ENCODE measurements at places on chromosomes 12 and 14.

- no peak for DNase-seq
Observed at GRCh38 chr14:58362798-58363412, 32.8 kb upstream of the TOMM20L start.

DNA sequence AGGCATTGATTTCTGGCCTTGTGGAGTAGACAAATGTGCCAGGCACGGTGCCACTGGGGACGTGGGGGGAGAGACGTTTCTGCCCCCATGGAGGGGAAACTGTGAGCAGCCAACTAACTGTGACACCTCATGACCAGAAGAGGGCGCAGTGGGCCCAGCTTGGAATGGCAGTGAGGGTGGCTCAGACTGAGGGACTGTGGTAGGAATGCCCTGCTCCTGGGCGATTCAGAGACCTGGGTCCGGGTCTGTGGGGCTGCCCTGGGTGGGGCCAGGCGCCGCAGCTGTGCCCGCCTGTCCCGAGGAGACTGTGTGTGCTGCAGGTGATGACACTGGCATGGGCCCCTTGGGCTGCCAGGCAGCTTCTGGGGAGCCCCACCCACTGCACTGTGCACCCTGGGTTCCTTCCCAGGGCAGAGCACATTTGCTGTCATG is 60.6 kb downstream of the SLC25A47 start:
- no peak for DNase-seq

DNA sequence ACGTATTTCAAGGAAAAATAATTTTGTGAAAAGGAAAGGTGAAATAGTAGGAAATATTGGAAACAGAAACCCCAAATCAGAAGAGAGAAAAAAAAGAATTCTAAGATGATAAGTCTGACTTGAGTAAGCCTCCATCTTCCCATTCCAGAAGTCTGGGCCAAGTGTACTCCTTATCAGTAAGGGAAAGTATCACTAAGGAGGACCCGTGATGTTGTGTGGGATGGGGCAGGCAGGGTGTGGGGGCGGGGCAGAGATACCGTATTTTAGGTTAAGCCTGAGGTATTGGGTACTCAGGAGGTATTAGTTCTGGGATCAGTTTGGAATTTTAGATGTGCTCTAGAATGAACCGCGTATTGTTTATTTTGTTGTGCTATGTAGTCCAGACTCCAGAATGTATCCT is 33.8 kb upstream of the PSMA6 start:
- DNase-seq, result no peak

- no peak for DNase-seq
Observed at GRCh38 chr12:51056242-51056641, 8.1 kb downstream of the LETMD1 start.

DNA sequence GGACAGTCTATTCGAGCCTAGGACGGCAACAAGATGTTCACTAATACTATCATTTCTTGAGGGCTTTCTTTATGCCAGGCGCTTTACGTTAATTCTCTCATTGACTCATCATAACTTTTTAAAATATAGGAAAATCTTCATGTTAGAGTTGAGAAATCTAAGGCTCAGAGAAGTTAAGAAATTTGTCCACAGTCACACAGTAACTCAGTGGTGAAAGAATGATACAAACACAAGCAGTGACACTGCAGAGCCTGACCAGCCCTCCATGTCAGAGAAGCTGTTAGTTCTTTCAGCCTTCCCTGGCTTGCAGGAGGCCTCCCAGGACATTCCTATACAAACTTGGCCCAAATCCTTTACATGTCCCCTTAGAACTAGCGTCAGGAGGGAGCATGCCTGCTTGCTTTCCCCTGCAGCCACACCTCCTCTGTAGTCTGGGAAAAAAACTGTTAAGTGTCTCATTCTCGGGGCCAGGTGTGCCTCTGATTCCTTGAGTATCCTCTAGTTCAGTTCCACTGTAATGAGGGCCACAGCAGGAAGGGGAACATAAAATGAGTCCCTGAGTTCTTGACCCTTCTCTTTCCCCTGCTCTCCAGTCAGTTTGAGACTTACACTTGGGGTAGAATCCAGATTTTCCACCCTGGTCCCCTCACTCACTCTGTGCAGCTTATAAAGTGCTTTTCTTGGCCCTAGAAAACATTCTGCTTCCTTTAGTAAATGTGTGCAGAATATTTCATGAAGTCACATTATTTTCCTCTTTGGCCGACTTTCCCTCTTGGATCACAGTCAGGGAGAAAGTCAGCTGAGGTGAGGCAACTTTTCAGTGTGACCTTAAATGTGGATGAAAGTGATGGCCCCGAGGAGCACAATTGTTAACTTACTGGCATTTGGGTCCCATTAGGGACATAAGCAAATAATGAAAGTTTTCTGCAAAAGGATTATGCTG is 152.2 kb upstream of the HIF1A start:
- DNase-seq, result no peak

- no peak for DNase-seq
Observed at GRCh38 chr14:40911141-40911540, 695.5 kb upstream of the LRFN5 start.

DNA sequence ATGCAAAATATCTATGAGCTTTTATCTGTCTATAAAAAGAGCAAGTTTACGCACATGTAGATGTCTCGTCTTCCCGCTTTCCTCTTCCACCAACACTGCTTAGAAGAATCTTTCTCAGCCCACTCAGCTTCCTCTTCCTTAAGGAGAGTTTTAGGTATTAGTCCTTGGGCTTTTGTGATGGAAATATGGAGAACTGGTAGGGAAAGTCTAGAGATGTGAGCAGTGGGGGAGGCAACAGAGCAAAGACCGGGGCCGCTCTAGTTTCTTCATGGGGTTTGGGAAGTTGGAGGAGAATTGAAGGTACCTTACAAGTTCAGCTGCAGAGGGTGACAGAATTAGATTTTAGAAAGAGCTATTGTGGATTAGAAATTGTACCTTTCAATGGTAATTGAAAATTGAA is 56.3 kb upstream of the CPNE8 start:
- DNase-seq, result no peak

DNA sequence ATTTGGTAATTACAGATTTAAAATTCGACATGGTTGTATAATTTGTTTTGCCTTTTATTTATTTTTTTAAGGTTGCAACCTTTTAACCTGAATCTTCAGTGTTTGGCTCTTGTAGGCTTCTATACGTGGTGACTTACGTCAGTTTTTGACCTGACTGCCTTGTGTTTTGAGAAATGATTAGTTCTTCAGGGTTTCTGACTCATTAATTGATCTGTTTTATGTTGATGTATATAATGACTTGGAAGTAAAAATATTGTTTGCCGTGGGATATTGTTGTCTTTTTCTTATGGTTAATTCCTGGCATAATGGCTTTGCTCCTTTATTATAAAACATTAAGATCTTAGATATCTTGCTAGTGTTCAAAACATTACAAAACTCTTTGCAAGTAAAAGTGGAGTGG is 2.5 kb downstream of the RASSF8 start:
- no peak for DNase-seq

- DNase-seq, result no peak
Observed at GRCh38 chr14:51525739-51526138, 126.0 kb upstream of the FRMD6 start.

DNA sequence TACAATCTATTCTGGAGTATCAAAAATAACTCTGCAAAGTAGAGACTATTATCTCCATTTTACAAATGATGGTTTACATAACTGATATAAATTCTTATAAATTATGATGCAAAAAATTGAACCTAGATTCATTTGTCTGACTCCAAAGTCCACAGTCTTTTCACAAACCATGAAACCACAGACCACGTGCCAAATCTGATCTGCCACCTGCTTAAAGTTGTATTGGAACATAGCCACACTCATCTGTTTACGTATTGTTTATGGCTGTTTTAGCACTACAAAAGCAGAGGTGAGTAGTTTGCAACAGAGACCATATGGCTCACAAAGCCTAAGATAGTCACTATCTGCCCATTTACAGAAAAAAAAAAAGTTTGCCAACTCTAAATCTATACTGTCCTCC is 105.3 kb downstream of the KCNH5 start:
- no peak for DNase-seq

DNA sequence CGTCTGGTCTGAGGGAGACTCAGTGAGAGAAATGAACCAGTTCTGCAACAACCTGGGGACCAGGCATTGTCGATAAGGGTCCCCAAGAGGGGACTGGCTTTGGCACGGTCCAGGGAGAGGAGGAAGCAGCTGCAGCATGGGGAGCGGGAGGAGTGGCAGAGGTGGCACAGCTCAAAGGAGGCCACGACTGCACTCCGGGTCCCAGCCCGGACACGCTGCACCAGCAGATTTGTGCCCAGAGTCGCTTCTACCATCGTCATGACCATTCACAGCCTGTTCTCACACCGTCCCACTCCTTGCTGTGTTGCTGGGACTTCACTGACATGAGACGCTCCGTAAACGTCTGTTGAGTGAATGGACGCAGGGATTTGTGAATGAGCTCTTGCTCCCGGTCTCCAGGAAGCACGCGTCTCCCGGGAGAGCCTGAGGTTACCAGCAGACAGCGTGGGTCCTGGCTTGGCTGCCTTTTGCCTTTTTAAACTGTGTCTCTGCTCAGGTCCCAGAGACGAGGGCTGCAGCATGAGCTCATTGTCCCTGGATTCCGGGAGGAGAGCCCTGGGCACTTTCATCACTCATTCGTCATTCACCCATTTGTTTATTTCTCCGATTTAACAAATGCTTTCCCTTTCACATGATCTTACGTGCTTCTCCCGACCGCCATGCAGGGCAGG is 137.0 kb downstream of the PIWIL1 start:
- DNase-seq, result no peak

DNA sequence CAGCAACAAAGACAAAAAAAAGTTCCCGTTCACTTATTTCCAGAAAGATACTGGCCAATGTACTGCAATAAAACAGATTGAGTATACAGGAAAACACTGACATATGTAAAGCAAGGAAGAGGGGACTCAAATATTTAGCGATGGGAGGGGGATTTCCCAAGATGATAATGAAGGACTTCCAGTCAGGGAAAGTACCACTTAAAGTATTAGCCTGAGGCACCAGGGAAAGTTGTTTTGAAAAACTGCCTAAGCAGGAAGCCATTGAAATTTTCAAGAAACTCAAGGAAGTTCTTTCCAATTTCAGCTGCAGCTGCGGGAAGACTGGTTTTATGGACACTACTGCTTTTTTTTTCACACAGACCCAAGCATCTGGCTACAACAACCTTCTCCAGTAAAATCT is 1007.4 kb upstream of the NOVA1 start:
- DNase-seq, result no peak

DNA sequence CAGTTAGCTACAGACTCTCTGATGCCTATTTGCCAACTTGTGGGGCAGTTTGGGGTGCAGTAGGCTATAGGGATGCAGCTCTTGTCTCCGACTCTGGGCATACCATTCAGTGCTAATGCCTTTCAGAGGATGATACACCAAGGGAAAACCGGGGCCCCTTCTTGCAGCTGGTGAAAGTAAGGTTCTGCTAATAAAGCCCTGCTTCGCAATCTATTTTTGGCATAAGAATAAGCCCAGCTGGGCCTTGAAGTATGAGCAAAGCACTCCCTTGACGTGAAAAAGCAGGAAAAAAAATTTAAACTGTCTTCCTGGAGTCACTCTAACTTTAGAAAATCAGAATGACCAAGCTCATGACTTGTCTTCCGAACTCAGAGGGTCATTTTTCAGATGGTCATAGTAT is 124.1 kb upstream of the RBM19 start:
- DNase-seq, result no peak

GRCh38 chr14:58808828-58809227 is 171.1 kb downstream of the DACT1 start:
- peak; percentile 80 for DNase-seq
